ENCODE measurements at places on chromosomes 11 and 22.
A peak's percentile ranks its signal among the peaks of the same experiment; 100 is the strongest.

DNA sequence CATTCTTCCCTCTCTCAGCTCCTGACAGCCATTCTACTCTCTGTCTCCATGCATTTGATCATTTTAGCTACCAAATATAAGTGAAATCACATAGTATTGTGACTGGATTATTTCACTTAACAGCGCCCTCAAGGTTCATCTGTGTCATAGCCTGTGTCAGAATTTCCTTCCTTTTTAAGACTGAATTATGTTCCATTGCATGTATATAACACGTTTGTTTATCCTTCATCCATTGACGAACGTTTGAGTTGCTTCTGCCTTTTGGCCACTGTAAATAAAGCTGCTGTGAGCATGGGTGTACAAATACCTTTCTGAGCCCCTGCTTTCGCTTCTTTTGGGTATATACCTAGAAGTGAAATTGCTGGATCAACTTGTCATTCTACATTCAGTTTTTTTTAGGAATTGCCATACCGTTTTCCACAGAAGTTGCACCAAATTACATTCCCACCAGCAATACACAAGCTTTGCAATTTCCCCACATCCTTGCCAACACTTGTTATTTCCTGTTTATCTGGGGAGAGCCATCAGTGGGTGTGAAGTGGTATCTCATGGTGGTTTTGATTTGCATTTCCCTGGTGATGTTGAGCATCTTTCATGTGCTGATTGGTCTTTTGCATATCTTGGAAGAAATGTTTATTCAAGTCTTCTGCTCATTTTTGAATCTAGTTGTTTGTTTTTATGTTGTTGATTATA, 17.5 kb downstream of the GLB1L2 start:
- DNase-seq, result no peak

- DNase-seq, result no peak
Measured at GRCh38 chr11:2447951-2448650, 3.3 kb downstream of the KCNQ1 start.

GRCh38 chr11:8301622-8302021, 37.9 kb upstream of the LMO1 start:
- DNase-seq, result no peak

GRCh38 chr22:35299217-35299672, 449 bp upstream of the TOM1 start:
- DNase-seq, result peak; percentile 18

DNA sequence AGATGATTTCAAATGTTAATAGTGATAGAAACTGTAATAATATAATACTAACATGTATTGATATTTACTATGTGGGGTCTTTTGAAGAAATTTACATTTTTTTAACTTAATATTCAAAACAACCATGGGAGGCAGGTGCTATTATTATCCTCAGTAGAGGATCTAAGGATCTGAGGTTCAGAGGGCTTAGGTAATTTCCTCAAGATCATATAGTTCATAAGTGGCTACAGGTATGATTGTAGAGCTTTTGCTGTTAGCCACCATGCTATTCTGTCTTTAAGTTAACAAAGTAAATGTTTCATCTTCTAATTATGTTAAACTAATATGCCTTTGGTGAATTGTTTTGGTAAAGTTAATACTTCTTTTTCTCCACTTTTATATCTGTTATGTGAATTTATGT, 83.6 kb downstream of the PDE3B start:
- DNase-seq, result no peak

DNA sequence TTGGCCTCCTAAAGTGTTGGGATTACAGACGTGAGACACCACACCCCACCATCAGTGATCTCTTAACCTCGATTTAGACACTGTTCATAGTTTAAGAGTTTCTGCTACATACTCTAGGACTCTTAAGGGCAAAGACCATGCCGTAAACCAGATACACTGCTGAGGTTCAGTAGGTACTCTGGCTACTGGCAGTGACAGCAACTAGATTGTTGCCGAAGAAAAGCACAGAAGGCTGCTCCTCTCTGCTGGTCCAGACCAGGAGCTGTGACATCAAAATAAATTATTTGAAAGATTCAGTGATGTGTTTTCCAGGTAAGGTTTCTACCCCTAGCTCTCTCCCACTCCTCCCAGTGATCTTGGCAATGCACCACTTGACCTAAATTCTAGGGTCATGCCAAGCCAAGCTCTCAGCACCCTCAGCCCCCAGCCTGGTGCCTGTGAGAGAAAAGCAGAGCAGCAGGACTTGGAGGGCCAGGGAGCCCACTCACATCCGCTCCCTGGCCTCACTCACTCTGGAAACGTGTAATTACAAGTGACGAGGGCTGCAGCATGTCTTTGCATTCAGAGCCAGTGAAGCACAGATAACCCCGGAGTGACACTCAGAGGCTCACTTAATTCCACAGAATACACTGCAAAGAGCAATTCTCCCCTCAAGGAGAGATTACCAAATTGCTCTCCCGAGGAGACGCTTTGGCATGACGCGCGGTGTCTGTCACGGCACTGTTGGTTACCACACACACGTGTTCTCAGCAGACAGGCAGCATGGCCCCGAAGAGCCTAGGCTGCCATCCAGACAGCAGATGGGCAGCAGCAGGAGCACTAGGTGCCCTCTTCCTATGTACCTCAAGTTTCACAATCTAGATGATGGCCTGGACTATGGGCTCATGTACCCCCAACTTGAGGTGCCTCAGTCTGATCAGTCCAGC, 96.9 kb upstream of the PITPNB start:
- no peak for DNase-seq

- no peak for DNase-seq
Measured at GRCh38 chr11:47212938-47213337, 1.8 kb upstream of the DDB2 start.

- no peak for DNase-seq
Measured at GRCh38 chr11:107882095-107882820, 23.7 kb upstream of the SLC35F2 start.

DNA sequence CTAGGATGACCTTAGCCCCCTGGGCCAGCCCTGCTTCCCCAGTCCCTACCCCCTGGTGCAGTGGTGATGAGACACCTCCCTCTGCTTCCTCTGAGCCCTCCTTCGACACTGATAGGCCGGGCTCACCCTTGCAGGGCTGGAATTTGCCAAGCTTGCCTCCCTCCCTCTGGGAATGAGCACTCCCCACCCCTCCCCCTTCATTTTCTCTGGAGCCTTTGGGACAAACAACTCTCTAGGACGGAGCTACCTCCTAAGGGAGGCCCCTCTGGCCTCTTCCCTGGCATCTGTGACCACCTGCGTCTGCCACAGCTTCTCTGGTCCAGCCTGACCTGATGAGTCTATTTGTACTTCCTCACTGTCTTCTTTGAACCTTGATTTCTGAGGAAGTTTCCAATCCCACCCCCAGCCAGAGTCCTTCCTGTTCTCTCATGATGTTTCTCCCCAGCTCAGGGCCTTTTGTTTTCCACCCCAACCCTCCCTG, 53.3 kb upstream of the ADA2 start:
- no peak for DNase-seq

DNA sequence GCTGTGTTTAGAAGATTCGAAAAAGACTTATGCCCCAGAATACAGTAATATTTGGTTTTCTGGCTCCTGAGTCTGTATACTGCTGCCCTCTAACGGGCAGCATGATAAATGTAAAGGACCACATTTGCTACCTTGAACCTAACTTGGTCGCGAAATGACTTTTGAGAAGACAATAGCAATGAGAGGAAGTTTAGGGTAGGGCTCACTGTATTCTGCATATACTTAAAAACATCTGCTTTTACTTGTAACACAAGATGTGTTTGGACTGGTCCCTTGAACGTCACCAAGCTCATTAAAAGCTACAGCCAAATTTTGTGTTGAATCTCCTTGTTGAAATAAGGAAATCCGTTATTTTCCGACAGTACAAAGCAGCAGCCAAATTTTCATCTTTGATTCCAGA, 309.1 kb downstream of the SWAP70 start:
- DNase-seq, result no peak

DNA sequence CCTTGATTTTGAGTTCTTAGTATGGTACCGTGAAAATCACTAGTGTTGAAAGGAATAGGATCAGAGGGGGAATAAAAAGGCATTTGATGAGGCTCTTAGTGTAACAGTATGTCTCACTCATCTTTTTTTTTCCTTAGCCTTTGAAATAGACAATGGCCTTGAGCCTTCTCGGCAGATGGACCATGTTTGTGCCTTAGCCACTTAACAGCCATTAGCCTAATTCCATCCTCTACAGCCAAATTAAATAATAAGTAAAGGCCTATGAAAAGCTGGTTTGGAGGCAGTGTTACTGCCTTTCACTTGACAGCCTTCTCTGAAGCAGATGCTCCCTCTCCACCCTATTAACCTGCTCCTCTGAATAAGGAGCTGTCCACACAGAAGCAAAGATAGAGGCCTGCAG, 580.7 kb downstream of the NTM start:
- no peak for DNase-seq

- no peak for DNase-seq
Measured at GRCh38 chr22:25922141-25922540, 180.2 kb downstream of the MYO18B start.

DNA sequence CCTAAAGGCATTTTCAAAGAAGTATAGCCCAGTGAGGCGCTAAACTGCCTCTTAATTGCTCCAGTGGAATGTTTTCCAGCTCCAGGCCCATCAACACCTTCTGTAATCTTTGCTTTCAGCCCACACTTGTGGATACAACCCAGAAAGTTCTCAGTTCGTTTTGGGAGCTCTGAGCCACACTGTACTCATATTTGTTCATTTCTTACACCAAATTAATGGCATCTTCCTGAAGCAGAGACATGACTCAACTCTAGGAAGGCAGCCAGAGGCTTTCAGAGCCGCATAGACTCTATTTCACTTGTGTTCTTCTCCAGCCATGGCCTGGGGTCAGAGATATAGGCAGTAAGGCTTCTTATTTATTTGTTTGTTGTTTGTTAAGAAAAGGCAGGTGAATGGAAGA, 175.5 kb upstream of the NCAM1 start:
- DNase-seq, result no peak

DNA sequence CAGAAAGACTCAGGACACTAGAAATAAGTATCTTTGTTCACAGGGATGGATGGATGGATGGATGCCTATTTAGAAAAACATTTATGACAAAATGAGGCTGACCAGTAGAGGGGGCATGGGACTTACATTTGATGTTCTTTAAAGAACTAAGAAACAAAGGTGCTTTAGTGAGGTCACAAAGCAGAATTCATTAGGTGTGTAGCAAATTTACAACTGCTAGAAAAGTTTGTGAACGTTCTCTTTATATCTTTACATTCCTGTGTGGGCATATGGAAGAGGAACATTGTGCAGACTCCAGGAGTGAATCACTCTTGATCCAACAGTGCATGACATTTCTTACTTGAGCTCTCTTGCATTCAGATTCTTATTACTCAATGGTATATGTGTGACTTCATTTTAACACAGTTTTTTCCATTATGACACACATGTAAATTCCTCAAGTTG, 15.8 kb upstream of the SIK2 start:
- no peak for DNase-seq

DNA sequence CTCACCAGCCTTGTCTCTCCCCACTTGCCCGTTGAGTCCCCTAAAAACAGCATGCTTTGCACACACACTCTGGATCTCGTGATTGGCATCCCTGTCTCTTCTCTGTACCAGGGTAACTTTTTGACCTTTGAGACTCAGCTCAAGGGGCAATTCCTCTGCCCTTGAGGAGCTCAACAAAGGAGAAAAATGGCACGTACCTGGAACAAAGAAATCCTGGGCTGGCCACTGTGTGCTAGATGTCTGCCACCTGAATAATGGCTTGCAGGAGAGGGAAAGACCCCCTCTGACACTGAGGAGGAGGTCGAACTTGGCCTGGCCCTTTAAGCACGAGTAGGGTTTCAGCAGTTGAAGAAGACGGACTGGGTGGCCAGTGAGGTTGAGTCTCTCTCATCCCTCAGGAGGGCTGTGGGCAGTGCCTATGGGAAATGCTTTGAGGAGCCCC, 5.8 kb downstream of the UBE2L3 start:
- no peak for DNase-seq

- no peak for DNase-seq
Measured at GRCh38 chr11:120130176-120130980, 7.5 kb downstream of the TRIM29 start.

Data from stimulated activated CD4-positive, alpha-beta T cell treated with anti-CD3 and anti-CD28 coated beads, TNF-alpha, amount 100 ng/mL, for 1 hour (primary cell).